Ascending aorta (tissue), 2 donors: ENCODE measurements at places on chromosomes 1 and 21.
A peak's percentile ranks its signal among the peaks of the same experiment; 100 is the strongest.

- DNase-seq: no peak
Measured at GRCh38 chr1:212701910-212702309, 2.3 kb upstream of the BATF3 start.

DNA sequence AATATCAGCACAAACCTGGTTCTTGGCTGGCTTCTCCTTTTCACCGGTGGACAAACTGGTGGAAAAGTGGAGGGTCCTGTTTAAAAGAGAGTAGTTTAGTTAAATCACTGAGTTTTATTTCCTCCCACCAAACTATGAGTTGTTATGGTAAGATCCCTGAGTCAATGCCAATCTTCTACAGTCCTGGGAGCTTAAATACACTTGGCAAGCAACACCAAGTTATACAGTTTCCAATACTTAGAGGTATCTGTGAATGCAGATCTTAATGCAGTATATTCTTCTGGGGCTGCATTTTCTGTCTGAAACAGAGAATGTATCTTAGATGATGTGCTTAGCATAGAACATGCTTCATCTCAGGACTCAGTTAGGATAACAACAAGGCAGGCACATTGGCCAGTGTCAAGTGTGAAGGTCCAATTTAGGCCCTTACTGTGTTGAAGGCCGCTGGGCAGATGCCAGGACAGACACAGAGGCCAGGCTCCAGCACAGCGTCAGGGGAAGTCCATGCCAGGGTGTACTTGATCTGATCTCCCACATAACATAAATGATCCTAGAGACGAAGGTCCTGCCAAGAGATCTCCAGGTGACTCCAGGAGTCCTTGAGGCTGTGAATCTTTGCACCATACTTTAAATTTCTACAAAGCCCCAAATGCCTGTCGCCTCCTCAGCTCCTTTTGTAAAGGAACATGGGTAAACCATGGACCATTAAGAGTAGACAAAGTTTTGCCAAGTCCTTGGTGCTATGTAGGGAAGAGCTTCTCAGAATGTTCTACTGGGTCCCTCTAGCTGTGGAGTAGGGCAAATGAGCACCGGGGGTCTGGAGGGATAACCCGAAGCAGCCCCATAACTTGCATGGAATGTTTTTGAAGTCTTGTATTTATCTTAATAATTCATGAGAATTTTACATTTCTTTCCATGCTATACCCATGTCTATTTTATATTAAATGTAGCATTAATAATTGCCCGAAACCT lies 76.8 kb downstream of the KCNJ15 start:
- no peak for DNase-seq

- peak; percentile 82 for DNase-seq
Measured at GRCh38 chr1:22739648-22740385, 29.2 kb downstream of the EPHB2 start.

- no peak for DNase-seq
Measured at GRCh38 chr1:61259379-61260148, 177.2 kb downstream of the NFIA start.

GRCh38 chr1:75996196-75996595 lies 64.0 kb upstream of the ASB17 start:
- no peak for DNase-seq

DNA sequence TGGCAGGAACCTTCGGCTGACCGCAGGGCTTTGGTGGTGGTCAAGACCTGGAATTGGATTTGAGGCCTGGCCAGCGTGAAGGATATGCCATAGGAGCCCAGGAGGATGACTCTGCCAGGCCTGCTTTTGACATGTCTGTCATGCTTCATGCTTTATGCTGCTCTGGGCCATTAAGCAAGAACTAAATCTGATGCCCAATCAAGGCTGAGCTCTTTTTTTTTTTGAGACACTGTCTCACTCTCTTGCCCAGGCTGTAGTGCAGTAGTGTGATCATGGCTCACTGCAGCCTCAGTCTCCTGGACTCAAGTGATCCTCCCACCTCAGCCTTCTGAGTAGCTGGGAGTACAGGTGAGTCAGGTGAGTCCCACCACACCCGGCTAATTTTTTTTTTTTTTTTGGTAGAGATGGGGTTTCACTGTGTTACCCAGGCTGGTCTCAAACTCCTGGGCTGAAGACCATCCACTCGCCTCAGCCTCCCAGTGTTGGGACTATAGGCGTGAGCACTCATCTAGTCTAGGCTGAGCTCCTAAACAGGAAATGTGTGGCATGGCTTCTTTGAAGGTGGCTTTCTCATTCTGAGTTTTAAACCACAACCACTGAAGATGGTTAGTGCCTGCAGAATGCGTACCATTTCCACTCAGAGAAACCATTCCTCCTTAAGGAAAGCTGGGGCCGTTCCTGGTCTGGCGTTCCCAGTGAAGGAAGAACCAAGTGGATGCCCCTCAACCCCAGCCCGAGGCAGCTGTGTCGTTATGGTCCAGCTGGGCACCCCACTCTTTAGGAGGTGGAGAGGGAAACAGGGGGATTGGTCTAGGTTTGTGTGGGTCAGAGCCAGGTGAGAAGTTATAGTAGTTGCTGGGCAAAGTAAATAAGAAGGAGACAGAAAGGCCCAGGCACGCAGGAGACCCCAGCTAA lies 34.2 kb upstream of the ATP5PO start:
- no peak for DNase-seq

- DNase-seq: no peak
Measured at GRCh38 chr1:221563476-221563921, 178.4 kb downstream of the DUSP10 start.

DNA sequence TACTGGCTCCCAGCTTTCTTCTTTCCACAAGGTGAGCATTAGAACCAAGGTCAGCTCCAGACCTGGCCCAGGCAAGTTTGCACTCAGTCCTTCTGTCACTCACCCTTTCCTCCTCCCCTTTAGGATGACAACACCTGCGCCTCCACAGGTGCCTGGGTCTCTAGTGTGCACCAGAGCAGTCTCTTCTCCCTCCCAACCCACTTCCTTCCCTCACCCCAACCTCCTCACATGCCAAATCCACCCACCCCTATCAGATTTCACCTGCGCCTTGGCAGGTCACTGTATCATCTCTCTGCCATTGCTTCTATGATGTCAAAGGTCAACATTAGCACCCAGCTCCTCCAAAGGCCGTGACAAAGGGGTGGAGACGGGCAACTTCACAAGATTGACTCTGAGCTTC lies 38.0 kb downstream of the LBR start:
- DNase-seq: no peak

GRCh38 chr1:224273641-224274040 lies 56.3 kb downstream of the NVL start:
- no peak for DNase-seq

- no peak for DNase-seq
Measured at GRCh38 chr1:67350783-67351182, 43.1 kb downstream of the IL12RB2 start.

GRCh38 chr1:183995322-183996039 lies 42.0 kb downstream of the COLGALT2 start:
- no peak for DNase-seq

DNA sequence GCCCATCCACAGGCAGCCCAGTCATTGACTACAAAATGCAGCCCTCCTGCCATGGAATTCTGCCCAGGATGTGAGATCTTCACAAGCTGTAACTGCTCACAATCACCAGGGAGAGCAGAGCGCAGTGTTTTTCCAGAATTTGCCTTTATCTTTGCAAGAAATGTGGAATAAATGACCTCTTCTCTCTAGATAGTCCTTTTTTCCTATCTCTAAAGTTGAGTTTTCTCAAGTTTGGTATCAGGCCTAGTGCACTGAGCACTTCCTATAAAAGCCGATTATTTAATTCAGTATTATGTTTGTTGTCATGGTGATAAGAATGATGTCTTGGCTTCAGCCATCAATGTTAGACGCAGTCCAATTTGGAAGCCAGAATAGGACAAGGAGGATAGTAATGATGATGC lies 246.9 kb upstream of the IRF2BP2 start:
- no peak for DNase-seq

DNA sequence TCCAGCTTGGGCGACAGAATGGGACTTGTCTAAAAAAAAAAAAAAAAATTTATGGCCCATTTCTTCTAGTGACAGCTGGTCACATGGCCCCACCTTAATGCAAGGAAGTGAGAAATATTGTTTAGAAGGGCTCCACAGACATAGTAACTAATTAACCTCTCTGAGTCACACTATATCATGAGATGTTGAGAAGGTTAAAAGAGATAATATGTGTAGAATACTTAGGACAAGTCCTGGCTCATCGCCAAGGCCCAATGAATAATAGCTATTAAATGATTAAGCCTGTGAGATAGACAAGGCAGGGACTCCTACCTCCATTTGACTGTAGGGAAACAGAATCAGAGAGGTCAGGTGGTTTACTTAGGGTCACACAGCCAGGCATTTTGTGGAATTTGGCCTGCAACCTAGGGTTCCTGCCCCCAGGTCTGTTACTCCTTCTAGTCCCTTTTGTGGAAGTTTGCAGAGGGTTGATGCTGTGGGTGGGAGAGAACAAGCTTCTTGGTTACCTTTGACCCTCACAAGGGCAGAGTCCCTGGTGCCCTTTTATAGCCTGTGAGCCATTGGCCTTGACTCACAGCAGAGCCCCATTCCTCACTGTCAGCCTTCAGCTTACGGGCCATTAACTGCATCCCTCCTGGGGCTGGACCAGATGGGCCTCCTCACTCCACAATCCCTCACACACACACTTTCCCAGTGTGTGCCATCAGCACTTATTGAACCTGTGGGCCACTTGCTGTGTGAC lies 48.5 kb downstream of the OPRD1 start:
- no peak for DNase-seq

DNA sequence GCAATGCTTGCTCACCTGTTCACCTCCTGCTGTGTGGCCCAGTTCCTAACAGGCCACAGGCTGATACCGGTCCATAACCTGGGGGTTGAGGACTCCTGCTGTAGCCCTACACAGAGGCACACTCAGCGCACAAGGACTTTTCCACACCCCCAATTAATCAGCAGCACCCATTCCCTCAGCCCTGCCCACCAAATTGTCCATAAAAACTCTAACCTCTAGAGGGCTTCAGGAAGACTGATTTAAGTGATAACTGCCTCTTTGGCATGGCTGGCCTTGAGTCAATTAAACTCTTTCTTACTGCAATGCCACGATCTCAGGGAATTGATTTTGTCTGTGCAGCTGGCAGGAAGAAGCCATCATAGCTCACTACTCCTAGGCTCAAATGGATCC lies 71.3 kb upstream of the MUTYH start:
- DNase-seq: no peak

DNA sequence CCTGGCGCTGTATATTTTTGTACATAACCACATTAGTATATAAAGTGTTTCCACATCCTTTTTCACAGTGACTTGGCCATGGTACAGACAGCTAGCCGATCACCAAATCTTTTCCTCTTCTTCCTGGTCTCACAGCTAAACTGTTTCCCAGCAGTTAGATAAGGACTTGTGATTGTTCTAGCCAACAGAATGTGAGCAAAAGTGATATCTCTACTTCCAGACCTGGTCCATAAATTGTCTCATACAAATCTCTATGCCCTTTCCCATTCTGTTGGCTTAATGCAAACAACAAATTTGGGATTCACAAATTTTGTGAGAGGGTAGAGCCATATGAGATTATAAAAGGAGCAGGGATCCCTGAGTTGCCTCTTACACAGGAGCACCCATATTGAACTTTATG lies 19.5 kb downstream of the PAFAH2 start:
- no peak for DNase-seq

DNA sequence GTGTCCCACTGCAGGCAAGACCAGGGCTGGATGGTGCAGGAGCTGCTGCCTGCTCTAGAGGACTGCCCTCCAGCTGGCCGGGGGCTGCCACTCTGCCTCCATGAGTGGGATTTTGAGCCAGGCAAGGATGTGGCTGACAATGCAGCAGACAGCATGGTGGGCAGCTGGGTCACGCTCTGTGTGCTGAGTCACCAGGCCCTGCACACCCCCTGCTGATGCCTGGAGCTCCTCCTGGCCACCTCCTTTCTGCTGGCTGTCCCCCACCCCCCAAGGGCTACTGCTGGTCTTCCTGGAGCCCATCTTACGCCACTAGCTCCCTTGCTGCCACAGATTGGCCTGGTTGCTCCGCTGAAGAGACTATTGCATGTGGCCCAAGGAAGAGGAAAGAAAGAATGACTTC lies 3.9 kb upstream of the ZSCAN20 start:
- no peak for DNase-seq

GRCh38 chr1:176456795-176457194 lies 6.2 kb upstream of the PAPPA2 start:
- no peak for DNase-seq

DNA sequence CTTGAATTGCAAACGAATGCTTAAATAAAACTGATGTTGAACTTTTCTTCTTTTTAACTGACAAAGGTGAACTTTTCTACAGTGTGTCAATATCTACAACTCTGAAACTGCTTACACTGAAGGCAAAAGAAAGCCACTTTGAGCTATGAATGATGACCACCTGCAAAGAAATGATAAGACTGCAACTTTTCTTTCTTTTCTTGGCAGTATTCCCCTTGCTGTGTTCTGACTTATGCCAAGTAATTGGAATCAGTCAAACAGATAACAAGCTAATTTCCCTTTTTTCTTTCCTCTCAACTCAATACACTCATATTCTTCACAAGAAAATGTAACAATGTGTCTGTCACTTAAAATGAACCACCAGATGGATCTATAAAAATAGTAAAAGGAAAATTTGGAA lies 588.1 kb upstream of the BRINP3 start:
- no peak for DNase-seq

- no peak for DNase-seq
Measured at GRCh38 chr1:113027449-113027848, 45.5 kb upstream of the LRIG2 start.
